Activated T-cell treated with anti-CD3 and anti-CD28 coated beads for 48 hours (primary cell): ENCODE measurements at places on chromosomes 16 and 17.

DNA sequence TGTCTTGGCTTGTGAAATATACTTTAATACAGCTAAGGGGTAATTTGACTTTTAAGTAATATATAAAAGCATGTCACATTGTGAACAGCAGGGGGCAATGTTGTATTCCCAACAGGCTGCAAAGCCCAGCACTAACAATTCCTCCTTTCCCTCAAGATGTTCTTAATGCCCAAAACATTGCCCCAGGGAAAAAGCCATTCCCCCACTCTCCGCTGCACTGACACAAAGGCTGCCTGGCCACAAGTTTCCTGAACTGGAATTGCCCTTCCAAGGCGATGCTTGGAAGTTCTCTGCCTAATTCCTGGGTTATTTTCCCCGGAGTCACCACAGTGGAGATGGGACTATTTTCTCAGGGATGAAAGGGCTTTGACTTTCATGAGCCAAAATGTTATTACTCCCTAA is 27.2 kb downstream of the CLEC16A start:
- DNase-seq, result no peak

GRCh38 chr17:38326996-38327792 is 16.6 kb downstream of the GPR179 start:
- DNase-seq, result no peak

- no peak for DNase-seq
These were observed 36.5 kb downstream of the FA2H start for GRCh38 chr16:74738113-74738541.

GRCh38 chr17:11925262-11926021 is 71.8 kb downstream of the ZNF18 start:
- no peak for DNase-seq

DNA sequence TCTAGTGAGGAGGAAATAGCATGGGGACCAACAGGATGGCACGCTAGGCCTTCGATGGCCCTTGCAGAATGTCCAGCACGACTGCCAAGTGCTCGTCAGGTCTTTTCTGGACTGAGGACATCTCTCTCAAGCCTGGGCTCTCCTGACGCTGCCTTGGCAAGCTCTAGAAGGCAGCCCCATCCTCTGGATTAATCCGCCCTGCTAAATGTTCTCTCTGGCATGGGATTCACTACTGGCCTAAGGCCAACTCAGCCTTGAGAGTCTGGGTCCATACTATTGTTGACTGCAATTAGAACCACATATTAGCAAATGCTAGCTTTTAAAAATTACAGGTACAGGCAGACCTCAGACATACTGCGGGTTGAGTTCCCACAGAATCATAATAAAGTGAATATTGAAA is 2.5 kb upstream of the CEP295NL start:
- DNase-seq, result no peak

GRCh38 chr17:4759776-4760236 is 11.9 kb upstream of the TM4SF5 start:
- no peak for DNase-seq

DNA sequence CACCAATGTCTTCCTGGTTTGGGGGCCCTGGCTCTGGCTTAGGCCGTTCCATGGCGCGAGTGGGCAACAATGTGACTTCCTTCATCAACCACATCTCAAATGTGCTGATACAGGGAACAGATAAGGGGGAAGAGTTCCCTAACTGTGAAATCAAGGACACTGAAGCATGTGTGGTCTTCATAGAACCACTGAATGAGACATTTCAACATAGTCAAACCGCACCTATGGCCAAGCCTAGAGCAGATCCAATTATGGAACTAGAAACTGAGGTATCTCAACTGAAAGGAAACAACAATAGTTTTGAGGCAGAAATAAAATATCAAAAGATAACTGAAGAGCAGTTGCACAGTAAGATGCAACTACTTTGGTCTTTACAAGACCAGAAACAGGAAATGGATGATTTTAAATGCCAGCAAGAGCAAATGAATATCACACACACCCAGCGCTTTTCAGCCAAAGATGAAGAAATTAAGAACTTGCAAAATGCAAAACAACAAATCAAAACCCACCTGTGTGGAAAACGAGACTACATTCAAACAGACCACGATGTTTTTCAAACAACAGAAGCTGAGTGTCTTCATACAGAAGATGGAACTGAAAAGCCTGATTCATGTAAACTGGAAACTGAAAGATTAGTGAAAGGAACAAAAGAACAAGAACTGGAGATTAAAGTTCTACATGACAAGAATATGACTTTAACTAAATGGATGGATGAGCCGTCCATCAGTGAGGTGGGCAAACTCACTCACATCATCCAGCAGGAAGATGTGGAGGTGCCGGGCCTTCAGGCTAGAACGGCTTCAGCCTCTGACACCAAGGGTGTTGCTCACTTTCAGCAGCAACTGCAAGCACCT is 18.1 kb upstream of the LCMT1 start:
- DNase-seq, result no peak

DNA sequence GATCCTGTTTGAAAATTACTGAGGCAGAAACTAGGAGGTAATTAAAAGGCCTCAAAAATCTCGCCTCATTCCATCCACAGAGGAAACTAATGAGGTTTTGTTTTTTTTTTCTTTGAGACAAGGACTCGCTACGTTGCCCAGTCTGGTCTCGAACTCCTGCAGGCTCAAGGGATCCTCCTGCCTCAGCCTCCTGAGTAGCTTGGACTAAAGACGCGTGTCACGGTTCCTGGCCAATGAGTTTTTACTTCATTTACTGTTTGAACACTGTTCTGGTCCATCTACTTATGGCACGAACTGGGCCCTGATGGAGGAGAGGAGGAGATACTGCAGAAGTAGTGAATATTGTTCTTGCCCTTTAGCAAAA is 600 bp upstream of the BLTP2 start:
- no peak for DNase-seq

GRCh38 chr16:51049276-51049675 is 101.8 kb downstream of the SALL1 start:
- DNase-seq, result no peak

GRCh38 chr16:1659031-1659430 is 19.0 kb upstream of the JPT2 start:
- no peak for DNase-seq

GRCh38 chr16:88511906-88512305 is 58.3 kb upstream of the ZC3H18 start:
- DNase-seq, result no peak

DNA sequence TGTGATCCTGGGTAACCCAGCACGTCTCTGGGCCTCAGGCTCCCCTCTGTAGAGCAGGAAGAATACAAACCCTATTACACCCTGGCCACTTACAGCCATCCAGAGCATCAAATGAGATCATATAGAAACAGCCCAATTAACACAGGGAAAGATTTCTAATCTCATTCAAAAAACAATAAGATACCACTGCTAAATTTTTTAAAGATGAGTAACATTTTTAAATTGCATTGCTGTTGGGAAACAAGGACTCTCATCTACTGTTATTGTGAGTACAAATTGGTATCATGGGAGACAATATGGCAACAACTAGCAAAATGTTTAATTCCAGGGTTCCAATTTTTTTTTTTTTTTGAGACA is 41.1 kb downstream of the SRL start:
- no peak for DNase-seq

DNA sequence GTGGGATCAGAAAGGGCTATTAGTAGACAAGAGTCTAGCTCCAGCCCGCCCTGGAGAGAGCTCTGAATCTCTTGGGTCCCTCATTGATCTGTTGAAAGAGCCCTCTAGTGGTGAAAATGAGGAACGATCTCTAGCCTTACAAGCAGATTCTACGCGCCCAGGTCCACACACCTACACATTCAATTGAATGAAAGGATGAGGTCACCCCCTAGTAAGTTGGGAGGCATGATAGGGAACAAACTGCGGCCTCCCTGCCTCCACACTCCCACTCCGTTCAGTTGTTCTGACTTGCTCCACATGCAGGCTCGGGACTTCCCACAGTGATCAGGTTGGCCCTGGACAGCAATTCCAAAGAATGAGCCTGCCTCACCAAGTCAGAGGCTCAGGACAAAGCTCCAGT is 2.9 kb upstream of the CACNG3 start:
- DNase-seq, result no peak

DNA sequence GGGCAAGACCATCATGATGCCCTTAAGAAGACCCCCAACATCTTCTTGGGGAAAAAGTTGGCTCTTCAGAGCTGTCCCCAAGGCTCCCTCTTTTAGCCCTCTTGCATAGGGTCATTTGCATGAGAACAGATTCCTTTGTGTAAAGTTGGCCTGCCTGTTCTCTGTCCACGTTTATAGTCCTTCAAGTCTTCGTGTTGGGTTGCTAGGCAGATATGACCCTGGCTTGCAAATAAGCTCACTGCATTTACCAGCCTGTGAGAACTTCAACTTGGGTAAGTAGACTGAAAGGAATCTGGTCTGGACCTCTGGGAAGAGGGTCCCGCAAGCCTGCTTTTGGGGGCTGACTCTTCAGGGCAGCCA is 2.9 kb downstream of the ARSG start:
- no peak for DNase-seq

- no peak for DNase-seq
These were observed 29.3 kb downstream of the HIC1 start for GRCh38 chr17:2084036-2084765.

- no peak for DNase-seq
These were observed 371.2 kb upstream of the ASIC2 start for GRCh38 chr17:33664116-33664840.

GRCh38 chr17:60971515-60972369 is 294.1 kb downstream of the BCAS3 start:
- peak; percentile 5 for DNase-seq

- DNase-seq, result no peak
These were observed 111.4 kb downstream of the IRX3 start for GRCh38 chr16:54175169-54175551.

GRCh38 chr17:63914471-63914870 is 3.4 kb upstream of the CSHL1 start:
- no peak for DNase-seq

DNA sequence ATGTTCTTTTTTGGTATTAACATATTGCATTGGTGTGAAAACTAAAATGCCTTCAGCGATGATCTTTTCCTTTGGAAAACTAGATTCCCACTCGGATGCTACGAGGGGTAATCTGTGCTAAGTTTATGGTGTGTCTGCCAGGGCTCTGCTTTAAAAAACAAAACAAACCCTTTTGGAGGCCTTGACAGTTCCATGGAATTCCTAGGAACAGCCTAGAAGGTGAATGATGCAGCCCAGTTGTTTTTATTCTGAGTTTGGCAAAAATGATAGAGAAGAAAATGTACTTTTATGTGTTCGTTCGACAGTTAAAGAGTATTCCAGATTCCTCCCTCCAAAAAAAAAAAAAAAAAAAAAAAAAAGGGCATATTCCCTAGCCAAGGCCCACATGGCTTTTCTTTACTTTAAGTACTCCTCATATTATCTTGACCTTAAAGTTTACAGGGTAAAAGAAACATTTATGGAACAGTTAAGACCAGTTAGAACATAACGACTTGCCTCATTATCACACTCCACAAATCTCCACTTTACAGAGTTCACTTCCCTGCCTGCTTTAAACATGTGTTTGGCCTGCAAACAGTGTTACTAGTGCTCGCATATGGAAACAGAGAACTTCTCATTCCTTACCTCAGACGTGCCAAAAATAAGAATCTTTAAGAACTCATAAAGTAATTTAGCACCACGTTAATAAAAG is 159.1 kb downstream of the WWOX start:
- DNase-seq, result no peak

GRCh38 chr17:16923904-16924695 is 47.8 kb downstream of the TNFRSF13B start:
- no peak for DNase-seq

DNA sequence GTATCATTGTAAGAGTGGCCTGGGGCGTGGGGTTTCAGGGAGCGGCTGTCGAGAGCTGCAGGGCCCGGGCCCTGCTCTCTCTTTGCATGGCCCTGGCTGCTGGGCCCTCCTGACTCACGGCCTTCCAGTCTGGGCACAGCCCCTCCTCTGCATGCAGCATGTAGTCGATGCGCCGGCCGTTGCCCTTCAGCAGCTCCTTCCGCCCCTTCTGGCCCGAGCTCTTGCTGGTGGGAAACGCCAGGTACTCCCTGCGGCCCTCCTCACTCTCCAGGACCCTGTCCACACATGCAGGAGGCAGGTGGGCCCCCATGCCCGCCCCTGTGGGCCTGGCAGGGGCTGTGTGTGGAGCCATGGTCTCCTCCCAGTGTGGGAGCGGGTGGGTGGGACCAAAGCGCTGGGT is 50.7 kb downstream of the PRMT7 start:
- DNase-seq, result no peak

GRCh38 chr16:68251832-68252231 is 6.7 kb downstream of the PLA2G15 start:
- no peak for DNase-seq

GRCh38 chr16:58393138-58393504 is 850 bp downstream of the GINS3 start:
- no peak for DNase-seq

DNA sequence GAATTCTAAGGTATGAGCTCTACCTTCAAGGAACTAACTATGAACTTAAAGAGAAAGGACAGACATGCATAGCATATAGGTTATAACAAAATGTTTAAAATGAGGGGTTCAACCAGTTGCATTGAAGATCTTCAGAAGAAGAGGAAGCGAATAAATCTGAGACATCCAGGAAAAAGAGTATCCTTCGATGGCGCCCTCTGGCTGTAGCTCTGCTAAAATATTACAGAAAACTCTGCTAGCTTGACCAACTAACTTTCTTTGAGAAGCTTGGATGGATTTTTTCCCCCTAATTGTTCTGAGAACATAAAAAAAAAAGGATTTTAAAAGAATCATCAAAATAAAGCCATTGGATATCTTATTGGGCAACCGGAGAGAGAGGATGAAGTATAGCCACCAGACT is 659.9 kb upstream of the SOX9 start:
- no peak for DNase-seq

DNA sequence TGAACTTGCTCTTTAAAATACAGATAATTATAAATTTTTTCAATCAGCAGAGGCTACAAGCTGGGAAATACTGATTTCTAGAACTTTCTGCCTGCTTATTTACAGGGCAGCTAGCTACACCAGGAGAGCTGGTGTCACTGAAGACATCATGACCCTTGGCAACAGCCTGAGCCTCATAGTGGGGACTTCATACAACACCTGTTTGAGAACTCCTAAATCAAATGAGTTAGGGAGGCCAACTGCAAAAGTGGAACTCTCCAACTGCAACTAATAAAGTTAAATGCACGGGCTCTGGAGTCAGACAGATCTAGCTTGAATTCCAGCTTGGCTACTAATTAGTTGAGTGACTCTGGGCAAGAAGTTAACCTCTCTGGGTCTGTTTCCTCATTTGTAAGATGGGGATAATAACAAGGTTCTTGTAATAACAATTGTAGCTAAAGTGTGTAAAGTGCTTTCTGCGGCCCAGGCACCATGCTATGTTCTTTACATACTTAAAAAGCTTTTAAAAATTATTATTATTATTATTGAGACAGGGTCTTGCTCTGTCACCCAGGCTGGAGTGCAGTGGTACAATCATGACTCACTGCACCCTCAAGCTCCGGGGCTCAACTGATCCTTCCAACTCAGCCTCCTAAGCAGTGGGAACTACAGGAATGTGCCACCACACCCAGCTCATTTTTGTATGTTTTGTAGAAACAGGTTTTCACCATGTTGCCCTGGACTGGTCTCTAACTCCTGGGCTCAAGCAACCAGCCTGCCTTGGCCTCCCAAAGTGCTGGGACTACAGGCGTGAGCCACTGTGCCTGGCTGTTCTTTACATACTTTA is 33.4 kb downstream of the VAC14 start:
- DNase-seq, result no peak
